Stimulated activated CD8-positive, alpha-beta memory T cell treated with anti-CD3 and anti-CD28 coated beads, Interleukin-2, amount 100 ng/mL, for 1 hour (primary cell): ENCODE measurements at places on chromosomes 5 and 9.

- DNase-seq, result no peak
Observed at GRCh38 chr5:69042500-69042899, 51.3 kb upstream of the SLC30A5 start.

GRCh38 chr5:169691471-169691870 lies 54.4 kb downstream of the DOCK2 start:
- no peak for DNase-seq

GRCh38 chr5:75457161-75457560 lies 54.3 kb downstream of the CERT1 start:
- no peak for DNase-seq

- no peak for DNase-seq
Observed at GRCh38 chr5:61840361-61840760, 465.6 kb upstream of the KIF2A start.

- DNase-seq, result no peak
Observed at GRCh38 chr9:89743216-89743572, 138.4 kb downstream of the GADD45G start.

GRCh38 chr5:89064054-89064453 lies 181.1 kb upstream of the MEF2C start:
- DNase-seq, result no peak

GRCh38 chr5:56898213-56898612 lies 11.2 kb upstream of the SETD9 start:
- no peak for DNase-seq

GRCh38 chr5:174937201-174938123 lies 213.1 kb downstream of the MSX2 start:
- no peak for DNase-seq

GRCh38 chr5:102627315-102627714 lies 127.8 kb upstream of the PAM start:
- no peak for DNase-seq

- no peak for DNase-seq
Observed at GRCh38 chr5:1808439-1808838, 7.2 kb downstream of the NDUFS6 start.

DNA sequence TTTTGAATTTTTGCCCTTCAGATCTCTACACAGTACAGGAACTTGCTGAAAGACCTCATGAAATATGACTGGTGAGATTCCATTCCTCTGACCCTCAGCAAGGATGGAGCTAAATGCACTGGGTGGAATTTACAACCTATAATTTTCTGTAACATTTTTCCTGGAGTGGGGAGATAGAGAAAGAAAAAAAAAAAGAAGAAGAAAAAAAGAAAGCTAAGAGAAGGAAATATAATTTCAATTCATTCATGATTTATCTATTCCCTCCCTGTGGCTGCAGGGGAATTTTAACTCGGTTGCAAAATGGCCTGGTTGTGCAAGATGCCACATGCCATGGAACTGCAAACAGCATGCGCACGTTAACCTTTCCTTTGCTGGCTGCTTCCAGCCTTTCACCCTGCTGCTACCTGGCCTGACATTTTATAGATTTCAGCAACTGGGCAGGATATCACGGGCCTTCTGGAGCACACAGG lies 155.4 kb downstream of the FSTL4 start:
- no peak for DNase-seq

DNA sequence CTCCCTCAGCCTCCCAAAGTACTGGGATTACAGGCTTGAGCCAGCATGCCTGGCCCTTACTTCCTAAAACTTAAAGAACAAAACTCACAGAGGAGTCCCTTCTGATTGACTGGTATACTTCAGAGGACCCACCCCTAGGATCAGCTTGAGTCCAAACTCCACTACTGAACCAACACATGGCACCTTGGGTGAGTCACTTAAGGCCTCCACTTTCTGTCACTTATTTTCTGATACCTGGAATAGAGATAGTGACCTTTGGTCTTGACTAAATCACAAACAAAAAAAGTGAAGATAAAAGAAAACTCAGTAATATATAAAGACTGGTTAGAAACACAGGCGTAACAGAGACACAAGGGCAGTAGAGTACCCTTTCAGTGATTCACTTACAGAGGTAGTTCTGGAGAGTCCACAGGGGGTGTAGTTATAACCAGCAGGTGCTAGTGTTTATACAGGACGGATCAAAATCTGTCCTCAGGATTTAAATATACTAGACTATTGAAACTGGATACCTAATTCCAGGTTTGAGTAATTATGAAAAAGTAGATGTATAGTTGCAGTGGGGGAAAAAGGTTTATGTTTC lies 274.3 kb upstream of the ANKRD55 start:
- no peak for DNase-seq

DNA sequence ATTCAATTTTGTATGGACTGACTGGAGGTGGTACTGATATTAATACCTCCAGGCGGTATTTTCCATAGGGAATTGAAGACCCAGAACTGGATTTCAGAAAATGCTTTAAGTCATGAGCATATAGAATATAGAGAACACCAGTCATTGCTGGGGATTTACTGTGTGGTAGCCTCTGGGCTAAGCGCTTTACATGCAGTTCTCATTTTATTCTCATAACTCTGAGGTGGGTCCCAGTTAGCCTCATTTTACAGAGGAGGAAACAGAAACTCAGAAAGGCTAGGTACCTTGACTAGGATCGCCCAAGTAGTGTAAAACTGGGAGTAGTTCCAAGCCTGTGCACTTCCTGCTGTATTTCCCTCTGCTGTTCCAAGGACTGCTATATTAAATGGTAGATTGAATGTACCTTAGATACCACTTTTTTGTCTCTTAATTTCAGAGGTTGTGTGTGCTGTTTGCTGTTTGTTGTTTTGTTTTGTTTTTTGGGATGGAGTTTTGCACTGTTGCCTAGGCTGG lies 13.8 kb downstream of the SLC44A1 start:
- no peak for DNase-seq

GRCh38 chr5:68545636-68546295 lies 330.2 kb downstream of the PIK3R1 start:
- no peak for DNase-seq
